ENCODE measurements at places on chromosomes 7 and 10.

DNA sequence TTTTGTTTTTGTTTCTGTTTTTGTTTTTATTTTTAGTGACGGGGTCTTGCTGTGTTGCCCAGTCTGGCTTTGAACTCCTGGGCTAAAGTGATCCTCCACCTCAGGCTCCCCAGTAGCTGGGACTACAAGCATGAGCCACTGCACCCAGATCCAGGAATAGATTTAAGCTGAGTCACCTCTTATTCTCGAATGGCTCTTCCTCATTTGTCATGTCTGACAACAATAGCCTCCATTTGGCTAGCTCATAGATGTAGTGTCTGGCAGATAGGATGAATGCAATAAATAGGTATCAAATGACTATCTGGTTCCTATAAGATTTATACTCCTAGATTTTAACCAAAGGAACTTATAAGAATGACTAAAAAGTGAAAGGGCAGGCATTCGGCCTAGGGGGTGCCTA, 172.9 kb downstream of the TMEM26 start:
- no peak for DNase-seq

DNA sequence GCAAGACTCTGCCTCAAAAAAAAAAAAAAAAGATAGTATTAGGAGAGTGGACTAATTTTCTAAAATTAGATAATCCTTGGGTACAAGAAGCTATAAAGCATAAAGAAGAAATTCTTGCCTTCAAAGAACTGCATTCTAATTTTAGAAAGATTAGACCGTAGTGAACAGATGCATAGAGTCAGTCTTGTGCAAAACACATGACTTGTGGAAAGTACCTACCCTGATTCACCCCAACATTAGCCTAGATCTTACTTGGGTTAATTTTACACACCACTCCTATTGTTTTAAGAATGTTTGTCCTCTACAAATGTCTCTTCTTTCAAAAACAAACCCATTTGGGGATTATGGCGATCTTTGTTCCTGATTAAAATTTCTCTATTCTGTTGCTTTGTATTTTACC, 38.9 kb upstream of the SP8 start:
- no peak for DNase-seq

GRCh38 chr10:31829776-31830175, 98.9 kb downstream of the ARHGAP12 start:
- no peak for DNase-seq

DNA sequence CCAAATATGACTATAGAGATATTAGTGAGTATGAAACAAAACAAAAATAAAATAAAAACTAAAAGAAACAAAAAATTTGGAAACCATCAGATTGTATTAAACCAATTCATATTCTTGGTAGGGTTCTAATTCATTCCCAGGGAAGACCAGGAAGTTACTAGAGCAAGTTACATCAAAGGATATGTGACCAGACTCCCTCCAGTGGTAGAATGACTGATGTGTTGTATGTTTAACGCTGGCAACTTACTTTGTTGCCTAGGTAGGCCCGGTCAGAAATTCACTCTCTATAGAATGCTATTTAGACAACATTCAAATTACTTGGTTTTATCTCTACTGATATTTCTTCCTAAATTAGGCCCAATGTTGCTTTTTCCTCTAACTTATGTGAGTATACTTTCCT, 5.2 kb downstream of the PHYHIPL start:
- DNase-seq = peak; percentile 16

DNA sequence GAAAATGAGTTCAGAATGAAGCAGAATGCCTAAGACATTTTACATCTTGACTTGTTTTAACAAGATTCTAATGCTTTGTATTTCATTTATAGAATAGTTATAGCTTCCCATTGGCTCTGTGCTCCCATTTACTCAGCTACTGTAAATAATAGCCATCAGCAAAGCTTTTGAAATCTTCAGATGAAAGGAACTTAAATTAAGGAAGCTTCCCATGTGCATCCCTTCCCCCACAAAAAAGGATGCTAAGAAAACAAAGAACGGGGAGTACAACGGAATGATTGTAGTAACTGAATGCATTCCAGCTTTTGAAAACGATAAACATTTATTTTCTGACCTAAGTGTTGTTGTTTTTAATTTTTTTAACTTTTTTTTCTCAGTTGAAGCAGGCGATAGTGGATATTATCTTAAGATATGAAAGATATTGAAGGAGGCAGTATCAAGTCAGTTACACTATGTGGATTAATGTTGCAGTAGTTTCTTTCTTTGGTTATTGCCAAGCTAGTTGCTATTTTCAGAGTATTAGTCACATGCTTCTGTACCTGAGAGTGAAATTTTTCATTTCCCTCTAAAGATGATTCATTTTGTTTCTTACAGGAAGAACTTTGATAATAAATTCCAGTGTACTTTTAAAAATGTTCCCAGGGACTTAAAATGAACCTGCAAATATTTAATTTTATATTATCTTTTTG, 129.2 kb downstream of the KCND2 start:
- DNase-seq = no peak

Measured in GM04503 (cell line).